ENCODE measurements at places on chromosomes 5 and 9. TPM values are rescaled to one million over a fixed set of nuclear protein-coding genes. Genes with fewer than 3 reads are reported as not detected.

DNA sequence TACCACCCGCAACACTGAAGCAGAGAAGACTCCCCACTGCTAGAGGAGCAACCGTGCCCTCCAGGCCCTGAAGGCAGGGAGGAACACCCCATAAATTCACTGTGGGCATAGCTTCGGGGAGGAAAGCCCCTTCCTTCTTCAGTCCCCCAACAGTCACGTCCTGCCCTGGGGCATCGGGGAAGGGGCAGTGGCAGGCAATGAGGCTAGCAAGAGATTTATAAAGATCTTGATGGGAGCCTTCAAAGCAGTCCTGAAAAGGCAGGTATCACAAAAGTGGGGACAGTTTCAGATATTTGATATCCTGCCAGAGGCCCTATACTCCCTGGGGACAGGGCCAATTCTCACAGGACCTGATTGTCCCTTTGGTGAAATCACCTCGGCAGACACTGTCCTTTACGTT is 16.9 kb upstream of the TRIM14 start:
- no peak for DNase-seq

DNA sequence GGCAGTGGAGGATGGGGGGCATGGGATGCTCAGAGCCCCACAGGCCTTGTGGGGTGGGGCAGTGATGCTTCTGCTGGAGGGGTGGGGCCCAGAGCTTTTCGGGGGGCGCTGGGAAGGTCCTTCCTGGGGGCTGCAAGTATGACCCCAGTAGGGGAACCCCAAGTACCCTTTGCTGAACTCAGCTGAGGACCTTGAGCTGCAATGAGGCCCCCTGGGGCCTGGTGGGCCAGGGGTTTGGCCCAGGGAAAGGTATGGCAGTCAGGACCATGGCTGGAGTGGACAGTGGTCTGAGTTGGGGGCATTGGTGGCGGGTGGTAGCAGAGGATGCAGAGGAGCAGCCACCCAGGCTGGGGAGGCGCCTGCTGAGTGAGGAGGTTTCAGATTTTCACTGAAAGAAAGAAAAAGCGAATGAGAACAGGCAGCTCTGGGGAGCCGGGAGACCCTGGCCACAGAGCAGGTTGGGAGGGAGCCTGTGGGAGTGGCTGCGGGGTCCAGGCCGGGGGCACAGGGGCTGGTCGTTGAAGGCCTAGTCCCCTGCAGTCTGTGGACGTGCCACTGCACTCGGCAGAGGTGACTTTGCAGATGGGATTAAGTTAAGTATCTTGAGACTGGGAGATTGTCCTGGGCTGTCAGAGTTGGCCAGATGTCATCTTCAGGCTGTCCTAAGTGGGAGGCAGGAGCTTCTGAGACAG is 19.2 kb downstream of the WNK2 start:
- no peak for DNase-seq

DNA sequence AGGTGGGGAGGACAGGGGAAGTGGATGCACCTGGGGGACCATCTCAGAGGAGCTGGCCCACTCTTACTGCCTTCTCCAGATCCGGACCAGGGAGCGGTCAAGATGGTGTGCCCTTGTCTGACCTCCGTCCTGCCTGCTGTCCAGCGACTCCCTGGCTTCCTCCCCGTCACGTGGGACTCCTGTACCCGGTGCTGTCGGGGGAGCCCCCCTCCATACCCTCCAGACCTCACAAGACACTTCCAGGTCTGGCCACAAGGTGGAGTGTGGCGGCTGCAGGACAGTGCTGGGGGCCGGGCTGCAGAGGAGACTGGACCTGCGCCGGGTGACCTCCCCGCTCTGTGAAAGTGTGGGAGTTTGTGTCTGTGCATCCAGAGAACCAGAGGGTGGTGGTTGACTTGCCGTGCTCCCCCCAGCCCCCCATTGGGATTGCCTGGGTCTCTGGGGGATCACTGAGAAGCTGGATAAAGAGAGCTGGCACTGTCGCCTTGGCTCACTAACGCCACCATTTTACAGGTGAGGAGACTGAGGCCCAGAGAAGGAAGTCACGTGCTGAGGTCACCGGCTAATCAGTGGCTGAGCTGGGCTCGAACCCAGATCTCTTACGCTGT is 1.9 kb upstream of the CRB2 start:
- DNase-seq = peak; percentile 46

- no peak for DNase-seq
These were observed 169.2 kb downstream of the RAB3C start for GRCh38 chr5:58752104-58752503.

DNA sequence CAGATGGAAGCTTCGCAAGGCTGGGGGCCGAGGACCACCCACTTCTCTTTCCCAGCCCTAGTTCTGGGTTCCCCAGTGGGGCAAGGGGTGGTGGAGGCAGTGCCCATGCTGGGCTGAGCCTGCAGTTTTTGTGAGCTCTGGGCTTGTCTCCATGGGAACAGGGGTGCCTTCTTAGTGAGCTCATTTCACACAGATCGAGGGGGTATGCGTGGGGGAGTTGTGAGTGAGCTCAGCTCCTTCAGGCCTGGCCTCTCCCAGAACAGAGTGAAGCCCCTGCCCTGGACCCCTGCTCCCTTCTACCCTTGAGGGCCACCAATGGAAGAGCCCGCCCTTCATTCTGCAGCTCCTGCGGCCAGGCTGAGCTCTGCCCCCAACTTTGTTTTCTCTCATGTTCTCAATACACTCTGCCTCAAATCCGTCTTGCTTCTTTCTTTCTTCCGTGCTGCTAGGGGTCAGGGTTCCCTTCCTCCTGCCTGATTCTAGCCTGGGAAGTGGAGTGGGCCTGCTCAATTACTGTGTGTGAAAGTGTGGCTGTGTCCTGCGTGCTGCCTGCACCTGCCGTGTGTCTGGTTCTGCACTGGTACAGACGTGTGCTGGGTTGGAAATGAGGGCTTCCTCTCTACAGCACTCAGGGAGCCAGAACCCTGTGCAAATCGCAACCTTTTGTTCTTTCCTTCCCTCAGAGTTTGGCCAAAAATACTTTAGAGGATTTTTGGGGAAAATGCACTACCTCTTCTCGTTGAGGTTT is 9.0 kb upstream of the MYOZ3 start:
- DNase-seq = no peak

- peak; percentile 17 for DNase-seq
These were observed 1.6 kb downstream of the STKLD1 start for GRCh38 chr9:133377721-133378216.

GRCh38 chr9:128917151-128917849 is 3.5 kb upstream of the PHYHD1 start:
- DNase-seq = peak; percentile 64

GRCh38 chr9:96100385-96101300 is 201.3 kb downstream of the HSD17B3 start:
- DNase-seq = no peak

GRCh38 chr5:36743891-36744772 is 132.4 kb upstream of the NIPBL start:
- DNase-seq = peak; percentile 63

DNA sequence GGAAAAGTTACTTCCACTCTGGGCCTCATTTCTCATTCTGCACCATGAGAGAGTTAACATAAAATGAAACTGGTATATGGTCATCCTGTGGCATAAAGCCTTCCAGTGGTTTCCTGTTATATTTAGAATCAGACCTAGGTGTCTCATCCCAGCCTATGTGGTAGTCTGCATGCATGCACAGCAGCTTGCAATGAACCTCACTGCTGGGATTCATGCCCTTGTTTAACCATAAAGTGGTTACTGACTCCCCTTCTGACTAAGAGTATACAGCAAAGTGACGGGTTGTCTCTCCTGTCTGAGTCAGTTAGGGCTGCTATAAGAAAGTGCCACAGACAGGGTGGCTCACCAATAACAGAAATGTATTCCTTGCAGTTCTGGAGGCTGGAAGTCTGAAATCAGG is 14.7 kb upstream of the TDRD7 start:
- no peak for DNase-seq

- DNase-seq = peak; percentile 11
These were observed 99.3 kb downstream of the FOCAD start for GRCh38 chr9:20783057-20784038.

DNA sequence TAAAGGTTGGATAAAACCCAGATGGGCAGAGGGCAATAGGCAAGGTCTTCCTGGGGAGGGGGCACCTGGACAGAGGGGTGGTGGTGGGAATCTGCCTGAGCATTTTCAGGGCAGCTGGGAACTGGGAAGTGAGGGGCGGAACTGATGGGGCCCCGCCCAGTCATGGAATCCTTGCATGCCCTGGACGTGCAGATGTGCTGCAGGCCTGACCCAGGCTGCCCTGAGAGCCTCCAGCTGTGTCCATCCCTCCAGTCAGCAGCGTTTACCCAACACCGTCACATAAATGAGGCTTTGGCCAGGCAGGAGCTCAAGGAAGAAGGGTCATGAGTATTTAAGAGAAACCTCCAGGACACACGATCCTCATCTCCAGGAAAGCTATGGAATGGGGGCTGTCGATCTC is 70.3 kb downstream of the DAB2IP start:
- DNase-seq = peak; percentile 54

DNA sequence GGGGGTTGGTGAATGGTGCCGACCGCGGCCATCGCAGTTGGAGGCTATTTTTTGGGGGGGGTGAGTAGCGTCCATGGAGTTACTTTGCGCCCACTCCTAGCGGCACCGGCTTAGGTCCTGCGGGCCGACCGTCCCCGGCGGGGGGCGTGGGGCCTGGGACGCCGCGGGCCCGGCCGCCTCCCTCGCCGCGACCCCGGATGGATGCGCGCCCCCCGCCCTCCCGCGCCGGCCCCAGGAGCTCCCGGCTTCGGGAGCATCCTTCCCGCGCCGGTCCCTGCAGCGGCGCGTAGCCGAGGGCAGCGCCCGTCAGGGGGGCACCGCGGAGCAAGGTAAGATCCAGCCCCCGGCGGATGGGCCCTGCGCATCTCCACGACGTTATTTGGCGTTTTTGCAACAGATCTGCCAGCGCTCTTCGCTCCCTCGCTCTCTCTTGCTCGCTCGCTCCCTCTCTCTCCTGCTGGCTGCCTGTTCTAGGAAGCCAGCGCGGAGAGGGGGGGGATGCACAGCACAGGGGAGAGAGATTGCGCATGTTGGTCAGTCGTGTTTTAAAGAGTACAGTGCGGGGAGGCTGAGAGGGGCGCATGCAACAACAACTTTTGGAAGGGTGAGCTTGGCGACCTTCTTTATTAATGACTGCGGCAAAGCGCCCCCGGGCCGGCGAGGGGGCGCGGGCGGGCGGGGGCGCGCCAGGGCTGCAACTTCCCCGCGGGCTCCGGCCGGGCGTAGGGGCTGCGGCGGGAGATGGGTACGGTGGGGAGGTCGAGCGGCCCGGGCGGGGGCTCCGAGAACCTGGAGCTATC is 413 bp downstream of the JADE2 start:
- peak; percentile 83 for DNase-seq

- DNase-seq = no peak
These were observed 49.0 kb upstream of the DHFR start for GRCh38 chr5:80703747-80704146.

DNA sequence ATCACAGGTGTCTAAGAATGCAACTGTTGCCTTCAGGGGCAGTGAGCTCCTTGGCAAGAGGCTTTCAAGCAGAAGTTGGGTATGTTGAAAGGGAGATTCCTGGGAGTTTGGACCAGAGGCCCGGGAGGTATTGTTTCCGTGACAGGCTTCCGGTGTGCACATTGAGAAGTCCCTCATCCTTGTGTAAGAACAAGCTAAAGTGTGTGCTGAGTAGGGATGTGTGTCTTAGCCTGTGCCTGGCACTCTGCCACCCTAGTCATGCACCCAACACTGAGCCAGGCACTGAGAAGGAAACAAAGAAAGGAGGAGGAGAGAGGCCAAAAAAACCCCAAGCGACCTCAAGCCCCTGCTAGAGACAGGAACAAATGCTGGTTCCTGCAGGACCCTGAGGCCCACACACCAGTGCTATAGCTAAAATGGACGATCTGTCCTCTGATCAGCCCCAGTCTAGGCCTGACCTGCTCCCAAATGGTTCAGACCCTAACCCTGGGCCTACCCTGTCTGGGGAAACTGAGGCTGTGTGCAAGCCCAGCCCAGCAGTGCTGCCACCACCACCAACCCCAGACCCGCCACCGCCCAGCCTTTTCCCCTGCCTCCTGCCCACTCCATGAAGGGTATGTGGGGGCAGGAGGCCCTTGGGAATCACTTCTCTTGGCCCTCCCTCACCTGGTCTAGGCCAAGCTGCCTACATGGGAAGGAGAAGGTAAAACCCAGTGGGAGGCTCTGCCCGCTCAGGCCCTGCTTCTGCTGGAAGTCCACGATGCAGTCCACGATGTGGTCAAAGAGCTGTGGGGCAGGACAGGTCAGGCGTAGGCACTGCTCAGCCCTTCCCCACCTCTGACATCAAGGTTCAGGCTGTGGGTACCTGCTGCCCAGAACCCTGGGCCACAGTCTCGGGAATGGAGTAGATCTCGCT is 12.6 kb downstream of the HK3 start:
- no peak for DNase-seq

GRCh38 chr9:135751501-135751900 is 49.5 kb downstream of the KCNT1 start:
- no peak for DNase-seq

- DNase-seq = no peak
These were observed 101.7 kb downstream of the PSD2 start for GRCh38 chr5:139897342-139897741.

DNA sequence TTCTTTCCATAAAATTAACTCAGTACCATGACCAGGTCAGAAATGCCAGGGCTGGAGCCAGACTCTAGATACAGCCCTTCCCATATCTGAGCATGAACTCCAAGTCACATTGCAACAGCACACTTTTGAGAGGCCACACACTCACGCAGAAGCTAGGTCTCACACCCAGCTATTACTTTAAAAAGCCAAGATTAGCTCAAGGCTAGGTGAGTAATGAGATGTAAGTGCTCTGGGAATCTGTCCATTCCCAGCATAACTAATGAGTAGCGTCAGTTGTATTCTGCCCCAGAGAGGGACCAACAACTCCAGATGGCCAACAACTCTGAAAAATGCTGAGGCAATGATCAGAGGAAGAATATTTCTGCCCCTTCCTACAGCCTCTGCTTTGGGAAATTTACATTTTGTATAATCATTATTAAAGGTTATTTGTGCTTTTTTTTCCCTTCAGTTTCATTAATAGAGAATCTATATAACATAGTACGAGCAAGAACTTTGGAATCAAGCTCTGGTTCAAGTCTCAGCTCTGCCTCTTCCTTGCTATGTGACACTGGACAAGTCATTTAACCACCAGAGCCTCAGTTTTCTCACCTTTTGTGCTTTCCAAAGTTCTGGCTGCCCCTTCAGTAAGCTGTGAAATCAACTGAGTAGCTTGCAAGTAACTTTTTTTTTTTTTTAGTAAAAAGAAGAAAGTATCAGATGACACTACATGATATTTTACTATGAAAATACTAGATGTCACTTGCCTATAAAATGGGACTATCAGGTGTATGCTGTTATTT is 118.3 kb downstream of the NR6A1 start:
- DNase-seq = peak; percentile 88

The IL5 gene
- total RNA-seq = not detected

The LVRN gene
- total RNA-seq = 0.18 TPM

The IFNB1 gene
- total RNA-seq = not detected

The PCDHA6 gene
- total RNA-seq = not detected

The ENHO gene
- total RNA-seq = not detected

All from IMR-90 (cell line).